Activated CD4-positive, alpha-beta memory T cell treated with anti-CD3 and anti-CD28 coated beads, Interleukin-2, amount 10 ng/mL, durations not matched to agents 7 days and 5 days (primary cell): ENCODE measurements at places on chromosomes 2 and 18. TPM values are rescaled to one million over a fixed set of nuclear protein-coding genes. Genes with fewer than 3 reads are reported as not detected.

DNA sequence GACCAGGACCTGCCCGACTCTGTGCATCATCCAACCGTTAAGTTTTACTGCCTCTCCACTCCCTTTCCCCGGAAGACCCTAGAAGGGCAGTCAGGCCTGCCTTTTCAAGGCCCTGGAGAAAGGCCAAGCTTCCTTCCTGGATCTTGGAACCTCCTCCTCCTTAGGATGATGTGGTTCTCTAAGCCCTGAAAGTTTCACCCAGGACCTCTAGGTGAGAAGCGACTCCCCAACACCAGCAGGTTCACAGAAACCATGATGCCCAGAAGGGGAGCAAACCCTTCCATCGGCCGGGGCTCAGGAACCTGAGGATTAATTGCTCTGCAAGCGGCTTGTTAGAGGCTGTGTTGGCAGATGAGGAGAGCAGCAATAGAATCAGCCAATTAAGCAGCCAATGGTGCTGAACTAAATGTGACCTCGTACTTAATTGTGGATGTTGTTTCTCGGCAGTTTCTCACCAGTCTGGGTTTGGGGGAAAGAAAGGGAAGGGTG lies 94.2 kb upstream of the FZD7 start:
- DNase-seq, result no peak

The ACMSD gene
- not detected for total RNA-seq

DNA sequence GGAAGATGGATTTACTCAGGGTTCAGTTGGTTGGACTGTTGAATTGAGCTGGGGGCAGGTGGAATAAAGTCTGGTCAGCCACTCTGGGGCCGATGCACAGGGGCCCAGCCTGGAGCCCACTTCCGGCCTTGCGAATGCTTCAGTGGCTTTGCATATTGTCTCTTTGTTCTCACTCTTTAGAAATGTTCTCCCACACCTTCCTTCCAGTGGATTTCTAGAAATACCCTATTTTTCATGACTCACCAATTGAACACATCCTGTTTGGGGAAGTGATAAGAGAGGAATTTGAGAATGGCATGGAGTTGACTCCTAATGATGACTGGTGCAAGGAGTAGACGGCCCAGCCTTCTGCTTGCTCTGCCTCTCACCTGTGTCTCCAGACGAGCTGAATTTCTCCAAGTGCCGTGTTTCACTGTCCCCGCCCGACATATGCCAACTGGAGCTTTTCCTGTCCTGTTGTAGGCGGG lies 28.1 kb downstream of the ASAP2 start:
- DNase-seq, result no peak

DNA sequence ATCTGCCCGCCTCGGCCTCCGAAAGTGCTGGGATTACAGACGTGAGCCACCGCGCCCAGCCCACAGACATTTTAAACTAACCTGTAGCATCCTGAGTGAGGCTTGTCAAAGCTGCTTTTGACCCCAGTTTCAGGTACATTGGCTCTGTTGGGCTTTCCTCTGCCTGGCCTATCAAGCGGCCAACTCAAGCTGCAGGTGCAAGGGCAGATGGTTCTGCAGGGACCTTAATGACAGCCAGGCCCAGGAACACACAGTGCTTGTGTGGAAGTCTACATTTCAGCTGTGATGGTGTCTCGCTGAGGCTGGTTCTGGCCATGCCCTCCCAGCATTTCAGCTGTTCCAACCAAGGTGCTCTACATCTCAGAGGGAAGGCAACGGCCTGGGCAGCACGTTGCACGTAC lies 18.4 kb downstream of the INPP4A start:
- no peak for DNase-seq

The LRRTM4 gene
- total RNA-seq, result not detected

DNA sequence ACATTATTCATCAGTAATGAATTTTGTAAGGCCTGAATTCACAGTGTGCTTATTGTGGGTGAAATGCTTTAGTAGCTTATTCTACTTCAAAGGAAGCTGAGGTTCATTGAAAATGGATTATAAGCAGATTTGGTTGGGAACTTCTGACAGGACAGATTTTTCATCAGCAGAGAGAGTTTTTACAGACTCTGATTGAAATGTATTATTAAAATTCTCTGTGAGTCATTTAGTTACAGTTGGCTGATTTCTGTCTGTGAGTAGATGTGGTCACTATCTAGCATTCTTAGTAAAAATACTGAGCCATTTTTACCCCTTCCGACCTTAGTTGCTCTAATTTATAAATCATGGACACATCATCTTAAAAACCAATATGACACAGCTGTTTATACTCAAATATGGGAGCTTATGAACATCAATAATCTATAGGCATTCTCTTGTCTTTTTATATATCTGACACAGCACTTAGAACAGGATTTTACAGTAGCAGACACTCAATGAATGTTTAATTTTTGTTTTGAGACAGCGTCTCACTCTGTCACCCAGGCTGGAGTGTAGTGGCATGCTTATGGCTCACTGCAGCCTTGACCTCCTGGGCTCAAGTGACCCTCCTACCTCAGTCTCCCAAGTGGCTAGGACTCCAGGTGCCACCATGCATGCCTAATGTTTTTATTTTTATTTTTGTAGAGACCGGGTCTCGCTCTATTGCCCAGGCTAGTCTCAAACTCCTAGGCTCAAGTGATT lies 239.6 kb downstream of the BABAM2 start:
- no peak for DNase-seq

DNA sequence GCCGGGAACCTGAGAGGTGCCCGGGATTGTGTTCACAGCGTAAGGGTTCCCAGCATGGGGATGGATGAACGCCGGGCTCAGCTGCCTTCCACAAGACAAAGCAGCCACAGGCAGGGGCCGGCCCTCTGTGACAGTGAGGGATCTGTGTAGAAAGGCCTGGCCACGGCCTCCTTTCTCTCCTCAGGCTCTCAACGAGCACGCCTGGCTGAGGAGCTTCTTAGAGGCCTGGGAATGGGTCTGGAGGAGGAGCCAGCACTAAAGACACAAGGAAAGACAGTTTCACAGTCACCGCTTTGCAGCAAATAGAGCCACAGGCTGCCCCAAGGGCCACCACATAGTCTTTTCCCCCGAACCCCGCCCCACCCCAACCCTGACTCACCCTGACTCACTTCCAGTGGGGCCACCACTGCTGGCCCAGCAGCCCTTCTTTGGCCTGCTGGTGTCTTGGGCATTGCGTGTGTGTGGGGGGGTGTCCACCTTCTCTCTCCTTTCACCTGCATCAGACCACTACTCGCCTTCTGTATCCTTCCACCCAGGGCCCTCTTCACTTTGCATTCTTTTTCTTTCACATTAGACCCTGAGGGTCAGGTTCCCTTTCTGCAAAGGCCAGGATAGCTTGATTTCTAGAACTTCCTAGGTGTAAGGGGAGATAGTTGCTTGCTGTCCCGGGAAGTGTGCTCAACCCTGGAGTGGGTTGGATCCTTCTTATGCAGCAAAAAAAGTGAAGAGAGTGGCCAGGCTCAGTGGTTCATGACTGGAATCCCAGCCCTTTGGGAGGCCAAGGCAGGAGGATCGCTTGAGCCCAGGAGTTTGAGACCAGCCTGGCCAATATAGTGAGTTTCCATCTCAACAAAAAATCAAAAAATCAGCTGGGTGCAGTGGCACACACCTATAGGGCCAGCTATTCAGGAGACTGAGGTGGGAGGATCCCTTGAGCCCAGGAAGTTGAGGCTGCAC lies 19.3 kb upstream of the HPCAL1 start:
- DNase-seq, result peak; percentile 47

The AQP12A gene
- not detected for total RNA-seq

DNA sequence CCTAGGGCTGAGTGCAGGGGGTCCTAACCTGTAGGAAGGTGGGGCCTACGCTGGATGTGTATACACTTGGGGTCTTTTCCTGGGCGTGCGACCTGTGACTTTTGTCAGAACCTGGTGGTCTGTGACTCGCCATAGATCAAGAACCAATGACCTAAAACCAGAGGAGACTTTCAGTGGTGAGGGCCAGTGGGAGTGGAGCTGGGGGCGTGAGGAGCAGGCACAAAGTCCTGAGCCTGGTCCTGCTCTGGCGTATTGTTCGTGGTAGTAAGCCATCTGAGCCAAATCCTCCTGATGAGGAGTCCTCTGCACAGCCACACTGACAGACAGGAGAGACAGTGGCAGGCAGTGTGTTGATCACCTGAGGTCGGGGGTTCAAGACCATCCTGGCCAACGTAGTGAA lies 8.9 kb downstream of the INPP4A start:
- no peak for DNase-seq
